ENCODE measurements at places on chromosomes 6 and 20.

DNA sequence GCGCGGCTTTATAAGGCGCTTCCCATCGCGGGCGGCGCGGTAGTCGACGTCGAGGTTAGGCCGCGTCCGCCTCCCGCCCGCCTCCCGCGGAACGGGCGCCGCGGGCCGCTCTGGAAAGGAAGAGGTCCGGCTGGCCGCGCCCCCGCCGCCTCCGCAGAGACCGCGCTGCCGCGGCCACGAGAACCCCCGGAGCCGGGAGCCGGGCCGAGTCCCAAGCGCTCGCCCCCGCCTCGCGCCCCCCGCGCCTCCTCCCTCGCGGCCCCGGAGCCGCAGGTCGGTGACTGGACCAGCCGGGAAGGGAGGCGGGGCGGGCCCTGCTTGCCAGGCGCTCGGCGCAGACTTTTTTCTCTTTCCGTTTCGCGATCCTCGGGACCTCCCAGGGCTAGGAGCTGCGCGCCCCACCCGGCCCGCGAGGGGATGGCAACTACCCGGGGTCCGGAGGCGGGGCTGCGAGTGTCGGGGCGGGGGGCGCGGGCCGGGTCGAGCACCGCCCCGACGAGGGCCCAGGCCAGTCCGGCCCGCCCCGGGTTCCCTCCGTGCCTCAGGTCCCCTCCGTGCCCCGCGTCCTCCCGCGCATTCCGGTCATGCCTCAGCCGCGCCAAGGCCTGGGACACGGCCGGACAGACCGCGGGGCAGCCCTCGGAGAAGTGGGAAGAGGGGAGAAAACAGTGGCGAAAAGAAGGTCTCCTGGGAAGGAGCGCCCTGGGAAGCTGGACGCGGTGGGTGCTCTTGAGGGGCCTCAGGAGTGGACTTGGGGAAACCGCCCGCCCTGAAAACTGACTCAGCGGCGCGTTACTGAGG is 417 bp upstream of the PXDC1 start:
- DNase-seq = peak; percentile 52

GRCh38 chr6:74632196-74632875 is 573.5 kb downstream of the COL12A1 start:
- no peak for DNase-seq

- DNase-seq = no peak
These were observed 144.6 kb upstream of the AGPAT4 start for GRCh38 chr6:161418463-161418945.

- no peak for DNase-seq
These were observed 26.9 kb downstream of the NRN1 start for GRCh38 chr6:5979650-5980420.

DNA sequence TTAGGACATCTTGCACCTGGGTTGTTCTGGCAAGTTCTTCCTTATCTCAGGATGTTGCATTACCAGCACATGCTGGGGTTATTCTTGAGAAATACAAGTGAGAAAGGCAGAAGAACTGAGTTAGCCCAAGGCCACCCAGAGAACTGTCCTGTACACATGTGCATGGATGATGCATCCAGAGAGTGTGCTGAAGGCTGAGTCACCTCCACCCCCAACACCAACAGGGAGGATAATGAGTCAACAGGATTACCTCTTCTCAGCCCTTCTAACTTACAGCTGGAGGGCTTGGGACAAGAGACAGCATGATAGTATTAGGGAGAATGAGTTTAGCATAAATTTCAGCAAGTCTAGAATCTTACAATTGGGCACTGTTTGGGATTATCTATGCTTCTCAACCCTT is 8.5 kb downstream of the SCGN start:
- no peak for DNase-seq

GRCh38 chr20:43416591-43417228 is 41.0 kb upstream of the SRSF6 start:
- no peak for DNase-seq

DNA sequence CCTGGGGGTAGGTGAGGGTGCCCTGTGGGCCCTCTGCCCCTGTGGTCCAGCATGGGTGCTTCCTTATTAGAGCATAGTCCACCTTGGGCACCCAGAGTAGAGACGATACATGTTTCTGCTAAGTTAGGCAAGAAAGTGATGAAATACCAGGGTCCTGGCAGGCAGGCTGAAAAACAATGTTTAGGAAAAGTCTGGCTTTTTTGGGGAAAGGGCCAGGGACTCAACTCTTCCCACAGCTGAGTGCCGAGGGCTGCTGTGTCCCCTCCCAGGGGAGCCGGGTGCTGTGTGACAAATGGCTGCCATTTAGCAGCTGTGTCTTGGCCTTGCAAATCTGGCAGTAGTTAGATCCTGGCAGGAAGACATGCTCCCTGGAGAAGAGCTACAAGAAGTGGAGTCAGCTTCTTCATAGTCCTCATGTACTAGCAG is 61.5 kb downstream of the RREB1 start:
- no peak for DNase-seq

DNA sequence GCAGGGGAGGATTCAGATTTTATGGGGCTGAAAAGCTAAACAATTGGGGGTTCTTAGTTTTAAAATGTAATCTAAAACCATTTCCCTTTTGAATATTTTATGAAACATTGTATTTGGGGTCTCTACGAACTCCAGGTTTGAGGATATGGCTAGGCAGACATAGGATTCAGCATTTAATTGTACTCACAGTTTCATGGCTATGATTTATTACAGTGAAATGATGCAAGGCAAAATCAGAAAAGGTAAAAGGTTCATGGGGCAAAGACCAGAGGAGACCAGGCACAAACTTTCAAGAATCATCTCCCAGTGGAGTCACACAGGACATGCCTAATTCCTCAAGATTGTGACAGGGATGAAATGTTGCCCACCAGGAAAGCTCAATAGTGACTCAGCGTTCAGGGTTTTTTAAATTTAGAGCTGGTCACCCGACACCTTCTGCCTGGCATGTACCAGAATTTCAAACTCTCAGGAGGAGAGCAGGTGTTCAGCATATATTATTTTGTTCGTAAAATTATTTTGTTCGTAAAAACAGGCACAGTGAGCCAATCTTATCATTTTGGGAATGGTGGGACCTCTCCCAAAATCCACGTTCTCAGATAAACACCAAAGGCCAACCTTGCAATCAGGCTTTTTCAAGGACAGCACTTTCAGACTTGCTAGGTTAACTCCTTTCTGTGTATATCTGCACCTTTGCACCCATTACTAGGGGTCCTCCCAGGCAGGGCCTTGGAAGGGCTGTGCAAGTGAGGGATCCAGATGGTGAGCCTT is 270.3 kb downstream of the NKAIN2 start:
- no peak for DNase-seq

DNA sequence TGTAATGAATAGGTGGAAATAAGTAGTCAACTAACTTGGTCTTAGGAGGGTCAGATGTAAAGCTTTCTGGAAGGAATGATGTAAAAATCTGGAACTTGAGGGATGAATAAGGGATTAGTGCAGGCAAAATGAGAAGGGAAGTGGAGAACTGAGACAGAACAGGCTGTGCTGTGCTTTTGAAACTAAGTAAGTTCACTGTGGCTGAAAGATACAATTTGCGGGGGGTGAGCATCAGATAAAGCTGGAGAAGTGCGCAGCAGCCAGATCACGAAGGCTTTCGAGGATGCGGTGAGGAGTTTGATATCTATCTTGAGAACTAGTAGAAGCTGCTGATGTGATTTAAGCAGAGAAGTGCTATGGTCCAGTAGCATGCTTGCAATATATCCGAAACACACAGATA is 247.8 kb downstream of the RNF144B start:
- DNase-seq = no peak

DNA sequence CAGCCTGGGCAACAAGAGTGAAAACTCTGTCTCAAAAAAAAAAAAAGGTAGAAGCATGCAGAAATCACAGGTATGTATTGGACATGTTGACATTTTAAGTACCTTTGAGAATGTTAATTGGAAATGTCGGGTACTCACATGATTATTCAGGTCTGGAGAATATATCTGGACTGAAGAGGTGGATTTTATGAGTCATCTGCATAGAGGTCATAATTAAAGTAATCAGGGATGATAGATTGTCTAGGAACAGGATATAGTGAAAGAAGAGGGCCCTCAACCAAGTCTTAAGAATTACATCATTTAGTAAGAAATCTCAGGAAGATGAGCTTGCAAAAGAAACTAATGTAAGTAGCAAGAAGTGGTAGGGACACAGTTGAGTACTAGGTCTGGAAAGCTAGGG is 212.5 kb downstream of the UTRN start:
- no peak for DNase-seq

Data from nucleus accumbens (tissue), 56 donors.